Fibroblast of skin of left quadriceps (primary cell): ENCODE measurements at places on chromosomes 2 and 18.

DNA sequence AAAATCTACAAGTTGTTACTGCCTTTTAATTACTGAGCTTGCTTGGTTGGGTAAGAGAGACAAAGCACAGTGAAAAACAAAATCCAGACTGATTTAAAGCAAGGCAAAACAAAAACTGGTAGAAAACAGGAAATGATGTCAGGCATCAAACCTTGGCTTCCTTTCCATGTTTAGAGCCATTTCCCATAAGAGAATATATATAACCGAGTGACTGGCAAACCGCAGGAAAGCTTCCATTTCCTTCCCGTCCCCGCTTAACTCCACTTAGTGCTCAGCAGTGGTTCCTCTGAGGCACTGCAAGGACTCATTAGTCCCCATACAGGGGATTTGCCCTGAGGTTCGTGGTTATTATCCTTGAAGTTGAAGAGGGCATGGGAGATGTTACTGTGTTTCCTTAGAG lies 446.3 kb downstream of the LPIN1 start:
- DNase-seq, result no peak

GRCh38 chr2:1310866-1311265 lies 102.4 kb upstream of the TPO start:
- DNase-seq, result no peak

DNA sequence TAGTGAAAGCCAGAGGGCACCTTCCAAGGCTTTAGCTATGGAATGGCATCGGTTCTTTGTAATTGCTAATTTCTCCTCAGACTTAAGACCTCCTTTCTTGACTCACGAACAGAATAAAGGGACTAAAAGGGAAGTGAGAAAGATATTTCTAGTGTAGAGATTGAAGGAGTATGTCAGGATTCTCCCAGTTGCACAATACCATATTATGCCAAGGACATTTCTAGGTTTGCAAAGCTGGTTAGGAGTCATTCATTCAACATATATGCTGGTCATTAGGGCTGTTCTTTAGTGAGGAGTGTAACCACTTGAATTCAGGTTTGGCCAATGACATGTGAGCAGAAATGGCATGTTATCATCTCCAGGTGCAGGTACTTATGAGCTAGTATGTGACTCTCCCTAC lies 7.4 kb downstream of the REEP1 start:
- no peak for DNase-seq

- DNase-seq, result no peak
Observed at GRCh38 chr2:96788442-96789244, 27.4 kb upstream of the CNNM3 start.

DNA sequence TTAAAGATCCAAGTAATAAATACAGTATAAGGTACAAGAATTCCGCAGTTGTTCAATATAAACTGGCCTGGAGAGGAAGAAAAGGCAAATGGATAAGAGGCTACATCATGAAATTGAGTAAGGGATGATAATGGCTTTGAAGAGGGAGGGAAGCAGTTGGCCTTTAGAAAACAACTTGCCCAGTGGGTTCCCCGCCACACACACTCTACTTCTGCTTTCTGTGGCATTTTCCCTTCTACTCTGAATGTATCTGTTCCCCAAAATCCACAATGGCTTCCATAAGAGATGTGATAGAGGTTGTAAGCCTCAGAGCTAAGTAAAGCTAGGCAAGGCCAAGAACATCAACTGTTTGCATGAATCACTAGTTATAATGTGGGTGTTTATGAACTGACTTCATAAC lies 221.3 kb downstream of the MBD2 start:
- DNase-seq, result no peak

DNA sequence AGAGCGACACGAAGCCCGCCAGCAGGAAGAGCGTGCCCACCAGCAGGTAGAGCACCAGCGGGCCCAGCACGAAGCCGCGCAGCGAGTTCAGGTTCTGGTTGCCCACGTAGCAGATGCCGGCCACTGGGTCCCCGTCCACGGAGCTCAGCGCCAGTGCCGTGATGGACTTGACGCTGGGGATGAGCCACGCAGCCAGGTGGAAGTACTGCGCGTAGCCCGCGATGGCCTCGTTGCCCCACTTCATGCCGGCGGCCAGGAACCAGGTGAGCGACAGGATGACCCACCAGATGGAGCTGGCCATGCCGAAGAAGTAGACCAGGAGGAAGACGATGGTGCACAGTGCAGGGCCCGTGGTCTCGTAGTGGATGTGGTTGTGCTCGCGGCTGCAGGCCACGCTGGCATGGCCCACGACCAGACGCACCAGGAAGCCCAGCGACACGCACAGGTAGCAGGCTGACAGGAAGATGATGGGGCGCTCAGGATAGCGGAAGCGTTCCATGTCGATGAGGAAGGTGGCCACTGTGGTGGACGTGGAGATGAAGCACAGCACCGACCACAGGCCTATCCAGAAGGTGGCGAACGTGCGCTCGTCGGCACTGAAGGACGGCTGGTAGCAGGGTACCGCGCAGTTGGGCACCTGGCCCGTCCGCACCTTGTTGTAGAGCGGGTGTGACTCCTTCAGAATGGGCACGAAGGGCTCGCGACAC lies 2.1 kb downstream of the FZD5 start:
- no peak for DNase-seq

DNA sequence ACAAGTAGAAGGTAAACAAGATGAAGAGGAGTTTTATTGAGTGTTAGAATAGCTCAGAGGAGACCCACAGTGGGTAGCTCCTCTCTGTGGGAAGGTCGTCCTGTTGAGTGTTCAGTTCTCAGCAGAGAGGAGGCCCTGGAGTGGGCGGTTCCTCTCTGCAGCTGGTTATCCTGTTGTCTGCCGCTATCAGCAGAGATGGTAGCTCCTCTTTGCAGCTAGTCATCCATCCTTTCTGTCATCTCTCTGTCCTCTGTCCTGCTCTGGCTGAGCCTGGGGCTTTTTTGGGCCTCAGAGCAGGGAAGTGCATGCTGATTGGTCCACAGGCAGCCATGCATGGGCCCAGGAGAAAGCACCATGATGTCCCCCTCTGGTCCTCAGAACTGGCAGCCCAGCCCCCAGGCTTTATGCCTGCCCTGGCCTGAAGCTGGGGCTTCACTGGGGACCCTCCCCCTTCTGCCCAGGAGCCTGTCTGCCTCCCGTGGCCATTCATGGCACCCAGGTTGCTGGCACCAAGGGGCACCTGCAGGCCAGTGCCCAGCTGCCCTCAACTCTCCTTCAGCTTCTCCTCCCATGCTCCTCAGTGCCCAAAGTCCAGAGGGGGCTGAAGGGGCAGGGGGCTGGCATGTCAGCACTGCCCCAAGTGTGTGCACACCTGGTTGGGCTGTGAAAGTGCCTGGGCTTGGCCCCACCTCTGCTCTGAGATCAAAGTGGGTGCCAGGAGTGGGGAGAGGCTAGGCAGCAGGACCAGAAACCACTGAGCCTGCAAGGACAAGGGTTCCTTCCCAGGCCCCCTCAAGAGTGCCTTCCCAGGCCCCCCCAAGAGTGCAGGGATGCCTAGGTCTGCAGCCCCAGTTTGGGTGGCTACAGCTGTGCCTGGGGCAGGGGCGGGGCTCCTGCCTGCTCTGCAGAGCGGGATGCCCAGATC lies 98.7 kb downstream of the TWIST2 start:
- no peak for DNase-seq

GRCh38 chr2:97645695-97646629 lies at the start of gene COX5B:
Gene COX5B (plus strand): TSS chr2:97646062. CDS start chr2:97646087, 25 bp downstream.
- peak; percentile 93 for DNase-seq

- no peak for DNase-seq
Observed at GRCh38 chr2:10877651-10878111, 34.1 kb upstream of the KCNF1 start.

- no peak for DNase-seq
Observed at GRCh38 chr2:114128263-114128662, 238.4 kb downstream of the ACTR3 start.

- no peak for DNase-seq
Observed at GRCh38 chr18:24200494-24201290, 61.8 kb downstream of the CABYR start.

DNA sequence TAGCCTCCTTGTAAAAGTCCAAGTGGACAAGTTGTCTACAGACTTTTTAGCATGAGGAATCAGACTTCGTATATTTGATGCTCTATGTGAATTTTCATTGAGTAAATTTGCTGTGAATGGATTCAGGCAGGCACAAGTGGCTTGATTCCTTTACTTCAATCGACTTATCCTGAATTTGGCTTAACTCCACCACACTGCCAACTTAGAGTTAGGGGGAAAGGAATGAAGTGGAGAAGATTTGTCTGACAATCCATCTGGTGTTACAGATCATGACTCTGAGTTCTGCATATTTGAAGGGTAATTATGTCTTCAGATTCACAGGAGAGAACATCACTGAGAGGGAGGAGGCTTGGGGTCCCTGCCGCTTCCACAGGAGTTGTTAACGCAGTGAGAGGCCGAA lies 829.3 kb downstream of the DCC start:
- no peak for DNase-seq

DNA sequence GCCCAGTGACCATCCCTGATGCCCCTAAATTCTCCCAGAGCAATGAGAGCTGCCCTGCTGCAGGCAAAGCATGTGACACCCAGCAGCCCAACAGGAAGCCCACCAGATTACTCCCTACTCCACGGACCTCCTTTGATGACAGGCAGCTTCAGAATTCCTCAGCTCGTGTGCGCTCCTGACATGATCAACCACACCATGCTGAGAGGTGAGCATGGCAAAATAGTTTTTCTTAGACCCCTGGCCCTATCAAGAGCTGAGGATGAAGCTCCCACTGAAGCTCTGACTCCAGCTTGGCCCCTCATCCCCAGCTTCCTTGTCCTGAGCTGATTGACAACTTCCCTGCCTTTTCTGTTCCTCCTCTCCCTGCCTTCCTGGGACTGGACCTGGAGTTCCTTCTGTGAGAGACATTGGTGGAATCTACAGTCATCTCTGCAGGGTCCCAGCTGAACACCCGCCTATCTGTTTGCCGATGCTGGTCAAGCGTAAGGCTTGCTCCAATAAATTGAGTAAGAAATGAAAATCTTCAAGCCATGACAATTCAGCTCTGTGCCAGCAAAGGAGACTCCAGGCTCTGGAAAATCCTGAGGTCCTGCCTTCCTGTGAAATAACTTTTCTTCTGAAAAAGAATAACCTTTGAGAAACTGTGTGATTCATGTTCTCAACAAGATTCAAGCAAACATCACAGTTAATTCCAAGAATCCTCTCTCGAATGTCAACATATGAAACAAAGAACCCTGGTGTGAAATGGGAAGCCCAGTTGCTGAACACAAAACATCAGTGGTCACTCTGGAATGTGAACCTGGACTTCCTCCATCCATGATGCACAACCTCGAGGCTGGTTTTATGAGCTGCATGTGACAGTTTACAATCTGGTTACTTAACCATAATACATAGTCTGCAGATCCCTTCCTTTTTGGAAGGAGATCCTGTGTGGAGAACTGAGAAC lies 201.1 kb downstream of the SPP2 start:
- peak; percentile 86 for DNase-seq

- DNase-seq, result no peak
Observed at GRCh38 chr2:38494394-38494793, 108.3 kb downstream of the HNRNPLL start.

- no peak for DNase-seq
Observed at GRCh38 chr2:10410823-10411437, 37.2 kb downstream of the ODC1 start.

DNA sequence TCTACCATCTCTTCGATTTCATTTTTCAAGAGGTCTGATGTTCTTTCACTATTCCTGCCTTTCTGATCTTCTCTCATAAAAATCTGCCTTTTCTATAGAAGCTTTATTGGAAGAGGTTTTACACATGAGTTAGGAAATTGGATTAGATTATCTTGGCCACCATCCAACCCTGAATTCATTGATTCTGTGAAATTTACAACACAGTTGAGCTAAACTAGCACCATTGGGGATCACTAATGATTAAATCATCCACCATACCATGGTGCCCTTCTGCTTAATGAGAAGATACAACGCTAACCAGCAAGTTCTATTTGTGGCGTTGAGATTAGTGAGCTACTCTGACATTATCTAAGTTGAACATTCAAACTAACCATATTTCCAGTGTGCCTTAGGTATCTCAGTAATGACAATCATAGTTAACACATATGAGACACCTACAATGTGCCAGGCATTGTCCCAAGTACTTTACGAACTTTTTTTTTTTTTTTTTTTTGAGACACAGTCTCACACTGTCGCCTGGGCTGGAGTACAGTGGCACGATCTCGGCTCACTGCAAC lies 17.3 kb upstream of the LBH start:
- DNase-seq, result no peak

- DNase-seq, result no peak
Observed at GRCh38 chr2:173962583-173963110, 2.5 kb downstream of the SP3 start.

GRCh38 chr2:28342081-28342967 lies 50.3 kb upstream of the FOSL2 start:
- no peak for DNase-seq

DNA sequence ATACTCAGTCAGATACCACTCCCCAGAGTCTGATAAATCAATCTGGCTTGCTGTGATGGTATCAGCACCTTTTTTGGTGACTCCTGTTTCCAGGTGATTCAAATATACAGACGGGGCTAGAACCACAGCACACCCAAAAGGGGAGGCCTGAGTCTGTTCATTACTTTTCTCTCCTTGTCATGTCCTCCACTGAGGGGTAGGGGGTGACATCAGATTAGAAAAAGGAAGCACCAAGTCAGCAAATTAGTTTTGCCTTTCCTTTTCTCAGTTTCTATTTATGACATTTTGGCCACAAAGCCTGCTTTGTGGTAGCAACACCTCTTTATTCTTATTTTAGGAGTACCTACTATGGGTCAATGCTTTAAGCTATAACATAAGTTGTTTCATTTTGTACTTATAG lies 127.4 kb downstream of the CCDC102B start:
- no peak for DNase-seq

DNA sequence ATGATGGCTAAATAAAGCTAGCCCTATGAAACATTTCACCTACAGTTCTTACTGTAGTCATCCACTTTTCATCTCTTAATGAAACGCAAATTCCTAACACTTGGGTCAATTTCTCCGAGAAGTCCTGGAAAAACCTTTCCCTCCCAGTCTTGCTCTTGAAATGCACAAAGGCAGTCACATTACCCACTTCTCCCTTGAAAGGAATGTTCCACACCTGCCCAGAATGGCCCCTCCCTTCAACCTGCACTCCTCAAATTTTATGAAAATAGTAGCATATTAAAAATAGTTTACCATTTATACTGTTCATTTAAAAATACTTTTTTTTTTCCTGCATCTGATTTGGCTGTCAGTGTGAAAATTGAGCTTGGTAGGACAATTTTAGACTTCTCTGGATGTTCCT lies 64.7 kb upstream of the ACAA2 start:
- DNase-seq, result no peak

GRCh38 chr2:147689220-147689909 lies 155.5 kb upstream of the ACVR2A start:
- DNase-seq, result no peak

DNA sequence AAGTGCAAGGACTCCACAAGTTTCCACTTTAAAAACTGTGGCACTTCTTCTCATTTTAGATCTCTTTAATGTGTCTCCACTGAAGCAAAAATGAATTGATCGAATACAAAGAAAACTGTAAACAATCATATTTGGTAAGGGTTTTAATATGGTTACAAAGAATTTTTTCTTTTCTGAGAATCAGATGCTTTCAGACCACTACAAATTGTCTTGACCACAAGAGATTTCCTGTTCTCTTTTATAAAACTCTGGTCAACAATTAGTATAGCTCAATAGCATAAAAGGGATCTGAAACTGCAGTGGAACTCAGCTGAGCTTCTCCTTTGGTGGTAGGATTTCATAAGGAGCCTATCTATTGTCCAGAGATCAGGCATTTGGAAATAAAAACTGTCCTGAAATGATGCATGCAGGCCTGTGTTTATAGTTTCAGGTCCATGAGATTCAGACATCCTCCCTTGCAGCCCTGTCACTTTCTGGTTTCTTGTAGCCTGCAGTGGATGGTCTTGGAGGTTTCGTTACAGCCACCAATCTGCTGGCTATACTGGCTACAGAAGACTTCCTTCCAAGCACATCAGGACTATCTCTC lies 120.0 kb downstream of the DOCK10 start:
- no peak for DNase-seq
